ENCODE measurements at places on chromosomes 6 and 20. TPM values are rescaled to one million over a fixed set of nuclear protein-coding genes. Genes with fewer than 3 reads are reported as not detected.

Gene HSPA1L
- total RNA-seq = 2.4 TPM

Gene TMEM200A
- total RNA-seq = 13.6 TPM

Gene RFX6
- 28.7 TPM for total RNA-seq

Gene CTAGE9
- not detected for total RNA-seq

Gene SLC17A9
- 8.3 TPM for total RNA-seq

Gene CDSN
- total RNA-seq = not detected

Gene NOX3
- total RNA-seq = not detected

Gene BTBD3
- 104 TPM for total RNA-seq

DNA sequence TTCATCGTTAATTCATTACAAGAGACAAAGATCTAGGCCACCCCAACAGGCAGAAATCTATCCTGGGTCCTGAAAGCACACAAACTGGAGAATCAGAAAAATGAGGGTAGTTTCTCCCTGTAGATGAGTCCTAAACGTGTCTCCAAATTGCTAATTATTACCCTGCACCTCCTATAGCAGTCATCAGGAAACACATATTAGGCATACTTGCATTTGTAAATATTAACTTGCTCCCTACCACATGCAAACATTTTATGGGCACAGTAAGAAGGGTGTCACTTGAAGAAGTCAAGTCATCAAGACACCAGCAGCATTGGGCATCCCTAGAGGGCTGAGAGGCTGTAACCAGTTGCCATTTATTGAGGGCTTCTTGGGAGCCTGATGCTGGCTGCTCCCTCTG, 17.9 kb upstream of the SIRPB1 start:
- no peak overlapping the region for H3K27ac ChIP-seq
- no peaks in the 10 kb centered on the region for H3K27me3 ChIP-seq
- no peak for DNase-seq
- no peaks in the 10 kb centered on the region for H3K36me3 ChIP-seq
- no peaks in the 10 kb centered on the region for H3K4me1 ChIP-seq

DNA sequence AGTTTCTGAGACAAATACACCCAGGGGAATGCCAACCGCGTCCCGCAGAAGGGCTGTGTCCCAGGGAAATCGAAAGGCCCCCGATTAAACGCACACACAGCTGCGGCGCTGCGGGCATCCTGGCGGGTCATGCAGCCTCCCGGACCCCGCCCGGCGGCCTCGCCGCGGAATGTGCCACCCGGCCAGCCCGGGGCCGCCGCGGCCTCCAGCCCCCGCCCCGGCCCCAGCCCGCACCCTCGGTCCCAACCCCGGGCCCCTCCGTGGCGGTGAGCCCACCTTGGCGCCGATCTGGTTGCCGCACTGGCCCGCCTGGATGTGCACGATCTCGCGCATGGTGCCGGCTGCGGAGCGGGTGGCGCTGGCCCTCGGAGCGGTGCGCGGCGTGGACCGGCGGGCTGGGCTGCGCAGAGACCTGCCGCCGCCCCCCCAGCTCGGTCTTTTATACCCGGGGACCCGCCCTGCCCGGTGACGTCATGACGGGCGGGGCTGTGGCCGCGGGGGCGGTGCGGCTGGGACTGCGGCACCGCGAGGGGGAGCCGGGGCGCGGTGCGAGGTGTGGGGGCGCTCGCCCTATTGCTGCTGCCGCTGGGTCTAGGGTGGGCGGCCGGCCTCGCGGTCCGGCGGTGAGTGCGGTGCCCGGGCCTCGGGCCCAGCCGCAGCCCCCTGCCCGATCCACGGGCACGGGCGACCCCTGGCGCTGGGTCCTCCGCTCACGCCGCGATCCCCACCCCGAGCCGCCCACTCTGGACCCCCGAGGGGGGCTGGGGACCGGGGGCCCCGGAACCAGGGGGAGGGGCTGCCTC, at the start of gene TUBB2A:
Gene TUBB2A (minus strand): TSS at position 414 of the 803 bp plus-strand sequence. CDS start 81 bp downstream, at position 333.
- peak within 1 kb of the TSS; percentile 86 for H3K4me3 ChIP-seq
- H3K27me3 ChIP-seq = peaks cover 41% of the 10 kb centered on the region
- peaks cover 13% of the 10 kb centered on the region for H3K4me1 ChIP-seq
- peak; percentile 74 for DNase-seq

GRCh38 chr6:17688481-17688880, 18.2 kb downstream of the NUP153 start:
- H3K4me3 ChIP-seq = no peak overlapping the region
- no peaks in the 10 kb centered on the region for H3K27me3 ChIP-seq
- peaks cover 3% of the 10 kb centered on the region for H3K4me1 ChIP-seq
- H3K36me3 ChIP-seq = peaks cover 12% of the 10 kb centered on the region
- DNase-seq = no peak

DNA sequence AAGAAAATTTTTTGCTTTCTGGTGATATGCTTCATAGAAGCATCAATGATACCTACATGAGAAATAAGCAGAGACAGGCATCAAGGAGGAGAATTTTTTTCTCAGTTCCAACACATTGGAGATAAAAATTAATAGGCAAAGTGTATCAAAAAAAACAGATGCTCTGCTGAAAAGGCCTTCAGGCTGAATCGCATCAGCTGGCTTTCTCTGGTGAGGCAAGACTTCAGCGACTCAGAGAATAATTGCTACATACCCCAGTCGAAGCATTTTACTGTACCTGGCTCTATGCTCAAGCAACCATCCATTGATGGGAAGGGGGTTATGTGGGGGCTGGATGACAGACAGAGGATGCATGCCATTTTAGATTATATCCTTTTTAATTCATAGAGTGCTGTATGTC, 415.1 kb downstream of the TFAP2A start:
- no peaks in the 10 kb centered on the region for H3K36me3 ChIP-seq
- DNase-seq = no peak
- H3K27ac ChIP-seq = no peak overlapping the region
- no peak overlapping the region for H3K4me3 ChIP-seq
- no peaks in the 10 kb centered on the region for H3K4me1 ChIP-seq
- no peaks in the 10 kb centered on the region for H3K27me3 ChIP-seq

GRCh38 chr20:4328541-4328940, 313.2 kb upstream of the RNF24 start:
- H3K4me3 ChIP-seq = no peak overlapping the region
- H3K4me1 ChIP-seq = no peaks in the 10 kb centered on the region
- H3K27ac ChIP-seq = no peak overlapping the region
- peaks cover 4% of the 10 kb centered on the region for H3K27me3 ChIP-seq

GRCh38 chr6:129615496-129615895, 94.5 kb downstream of the ARHGAP18 start:
- peaks cover 15% of the 10 kb centered on the region for H3K36me3 ChIP-seq
- no peak for DNase-seq
- H3K27ac ChIP-seq = no peak overlapping the region
- H3K4me3 ChIP-seq = no peak overlapping the region
- peaks cover 4% of the 10 kb centered on the region for H3K4me1 ChIP-seq

- H3K4me1 ChIP-seq = peaks cover 26% of the 10 kb centered on the region
- DNase-seq = peak; percentile 48
- peak within 1 kb of the TSS; percentile 82 for H3K27ac ChIP-seq
- H3K4me3 ChIP-seq = peak within 1 kb of the TSS; percentile 87
These were observed at the start of gene UST for GRCh38 chr6:148746363-148747144. UST (plus strand) TSS chr6:148747030; CDS start chr6:148747431, 401 bp downstream.

GRCh38 chr6:11868392-11868791, 89.8 kb upstream of the ADTRP start:
- H3K27me3 ChIP-seq = no peaks in the 10 kb centered on the region
- no peak for DNase-seq
- H3K4me1 ChIP-seq = no peaks in the 10 kb centered on the region
- no peak overlapping the region for H3K4me3 ChIP-seq

DNA sequence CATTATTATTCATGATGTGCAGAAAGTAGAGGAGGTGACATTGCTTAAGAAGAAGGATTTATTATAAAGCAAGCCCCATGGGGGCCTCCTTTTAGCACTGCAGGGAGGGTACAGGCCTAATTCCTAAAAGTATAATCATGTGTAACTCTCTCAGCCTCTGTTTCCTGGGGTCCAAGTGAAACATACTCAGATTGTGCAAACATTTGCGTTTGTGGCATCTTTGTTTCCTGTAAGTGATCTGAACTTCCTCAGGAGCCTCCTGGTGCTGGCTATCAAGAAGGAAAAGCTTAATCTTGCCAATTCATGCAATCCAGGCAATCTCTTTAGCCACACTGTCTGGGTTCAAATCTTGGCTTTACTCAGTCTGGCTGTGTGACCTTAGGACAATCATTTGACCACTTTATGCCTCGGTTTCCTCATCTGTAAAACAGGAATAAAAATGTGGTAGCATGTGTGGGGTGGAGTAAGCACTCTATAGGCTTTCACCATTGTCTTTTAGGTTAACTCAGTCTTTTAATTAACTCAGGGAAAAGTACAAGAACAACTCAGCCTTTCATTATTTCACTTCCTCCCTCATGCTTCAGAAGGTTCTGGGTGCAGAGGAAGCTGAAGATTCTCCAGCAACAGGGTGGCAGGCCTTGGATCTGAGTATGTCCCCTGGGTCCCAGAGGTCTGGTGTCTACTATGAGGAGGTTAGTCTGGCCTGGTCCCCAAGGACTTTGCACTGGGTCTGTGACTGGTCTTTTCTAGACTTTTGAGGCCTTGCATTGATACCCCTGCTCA, 831 bp upstream of the SIRPB2 start:
- DNase-seq = no peak
- H3K27ac ChIP-seq = no peak overlapping the region
- no peak overlapping the region for H3K4me3 ChIP-seq

DNA sequence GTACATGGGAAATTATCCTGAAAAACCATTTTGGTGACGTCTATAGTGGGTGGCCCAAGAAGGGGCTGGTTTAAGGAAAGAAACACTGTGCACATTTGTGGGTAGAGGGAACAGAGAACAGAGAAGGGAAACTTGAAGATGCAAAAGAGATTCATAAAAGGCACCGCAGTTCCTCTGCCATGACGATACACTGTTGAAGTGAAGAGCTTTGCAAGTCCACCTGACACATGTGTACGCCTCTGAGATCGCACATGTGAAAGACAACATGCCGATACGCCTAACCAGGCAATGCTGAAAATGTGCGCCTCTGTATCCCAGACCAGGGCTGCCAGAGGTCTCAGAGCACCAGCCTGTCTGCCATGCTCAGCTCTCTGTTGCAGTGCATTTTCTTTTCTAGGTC, 180.9 kb downstream of the KIF16B start:
- no peaks in the 10 kb centered on the region for H3K36me3 ChIP-seq
- no peak for DNase-seq
- no peaks in the 10 kb centered on the region for H3K27me3 ChIP-seq
- peaks cover 6% of the 10 kb centered on the region for H3K4me1 ChIP-seq
- no peak overlapping the region for H3K27ac ChIP-seq
- no peak overlapping the region for H3K4me3 ChIP-seq

- no peak for DNase-seq
- no peak overlapping the region for H3K27ac ChIP-seq
- H3K4me3 ChIP-seq = no peak overlapping the region
- peaks cover 23% of the 10 kb centered on the region for H3K4me1 ChIP-seq
These were observed 284.5 kb upstream of the CDYL start for GRCh38 chr6:4491501-4492260.

- H3K27ac ChIP-seq = no peak overlapping the region
- peaks cover 2% of the 10 kb centered on the region for H3K4me1 ChIP-seq
- H3K27me3 ChIP-seq = peaks cover 5% of the 10 kb centered on the region
- H3K36me3 ChIP-seq = no peaks in the 10 kb centered on the region
These were observed 7.7 kb upstream of the KLHL31 start for GRCh38 chr6:53673162-53673727.

DNA sequence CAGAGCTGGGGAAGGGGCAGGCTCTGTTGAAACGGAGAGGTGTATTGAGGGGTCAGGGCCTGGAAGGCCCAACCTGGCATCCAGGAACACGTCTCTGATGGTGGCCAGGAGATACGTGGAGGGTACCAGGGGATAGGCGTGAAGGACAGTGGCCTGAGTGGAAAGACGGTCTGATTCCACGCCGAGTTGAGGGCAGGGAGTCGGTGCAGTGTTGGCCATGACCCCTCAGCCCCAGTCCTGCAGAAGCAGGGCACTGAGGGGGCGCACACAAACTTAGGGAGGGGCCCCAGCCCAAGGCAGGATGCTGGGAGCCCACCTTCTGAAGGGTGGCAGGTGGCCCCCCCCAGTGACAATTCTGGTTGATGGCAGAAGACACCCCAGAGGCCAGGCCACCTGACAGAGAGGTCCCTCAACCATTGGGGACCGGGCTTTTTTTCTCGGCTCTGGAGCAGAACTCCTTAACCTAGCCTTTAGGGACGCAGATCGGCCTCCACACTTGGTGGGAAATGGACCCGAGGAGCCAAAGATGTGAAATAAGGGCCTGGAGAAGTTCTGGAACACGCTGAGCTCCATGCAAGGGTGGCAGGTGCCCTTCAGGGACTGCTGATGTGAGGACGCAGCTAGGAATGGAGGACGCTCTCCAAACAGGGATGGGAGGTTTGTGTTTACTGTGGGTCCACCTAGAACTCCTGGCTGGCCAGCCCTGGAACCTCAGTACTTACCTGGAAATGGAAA, 91.0 kb downstream of the TMEM242 start:
- no peak overlapping the region for H3K4me3 ChIP-seq
- no peak overlapping the region for H3K27ac ChIP-seq
- no peak for DNase-seq
- peaks cover 7% of the 10 kb centered on the region for H3K4me1 ChIP-seq
- H3K27me3 ChIP-seq = peaks cover 58% of the 10 kb centered on the region
- H3K36me3 ChIP-seq = no peaks in the 10 kb centered on the region

- peaks cover 22% of the 10 kb centered on the region for H3K4me1 ChIP-seq
- peak overlapping the region; percentile 94 for H3K27ac ChIP-seq
- peak overlapping the region; percentile 86 for H3K4me3 ChIP-seq
- no peak for DNase-seq
- H3K36me3 ChIP-seq = no peaks in the 10 kb centered on the region
These were observed 884 bp downstream of the SLC2A10 start for GRCh38 chr20:46710153-46710913.

DNA sequence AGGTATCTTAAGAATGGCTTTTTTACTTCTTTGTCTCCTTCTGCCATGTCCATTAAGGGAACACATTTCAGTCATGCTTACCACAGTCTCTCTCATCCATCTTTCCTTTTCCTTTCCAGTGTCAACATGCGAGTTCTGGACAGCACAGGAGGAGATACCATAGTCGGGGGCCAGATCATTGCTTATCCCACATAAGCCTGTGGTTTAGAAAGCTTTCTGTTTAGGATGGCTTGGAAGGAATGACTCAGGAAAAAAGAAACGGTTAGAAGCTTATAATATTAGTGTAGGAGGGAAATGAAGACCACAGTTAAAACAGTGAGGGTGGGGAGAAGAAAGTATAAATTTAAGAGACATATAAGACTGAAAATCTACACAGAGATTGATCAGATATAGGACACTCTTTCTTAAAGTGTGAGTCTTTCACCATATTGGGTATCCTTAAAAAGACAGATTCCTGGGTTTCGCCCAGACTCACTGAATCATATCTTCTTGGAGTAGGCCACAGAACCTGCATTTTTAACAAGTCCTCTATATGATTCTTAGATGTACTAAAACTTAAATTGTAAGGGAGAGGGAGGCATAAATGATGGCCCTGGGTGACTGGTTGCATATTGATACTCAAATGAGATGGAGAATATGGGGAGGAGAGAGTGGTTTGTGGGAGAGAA, 36.1 kb downstream of the DSE start:
- H3K4me3 ChIP-seq = no peak overlapping the region
- DNase-seq = no peak
- no peaks in the 10 kb centered on the region for H3K27me3 ChIP-seq
- no peak overlapping the region for H3K27ac ChIP-seq

GRCh38 chr20:46179862-46180261, 61.7 kb downstream of the CD40 start:
- H3K36me3 ChIP-seq = no peaks in the 10 kb centered on the region
- peaks cover 3% of the 10 kb centered on the region for H3K4me1 ChIP-seq

GRCh38 chr6:36752187-36752885, 54.7 kb downstream of the RAB44 start:
- H3K27ac ChIP-seq = no peak overlapping the region
- peaks cover 9% of the 10 kb centered on the region for H3K27me3 ChIP-seq
- DNase-seq = no peak
- H3K36me3 ChIP-seq = no peaks in the 10 kb centered on the region
- H3K4me1 ChIP-seq = no peaks in the 10 kb centered on the region

GRCh38 chr20:6058684-6059295, 4.9 kb upstream of the LRRN4 start:
- peak overlapping the region; percentile 17 for H3K4me3 ChIP-seq
- H3K27ac ChIP-seq = peak overlapping the region; percentile 88
- no peak for DNase-seq
- H3K36me3 ChIP-seq = no peaks in the 10 kb centered on the region
- H3K4me1 ChIP-seq = peaks cover 38% of the 10 kb centered on the region
